KG1 (cell line): ENCODE measurements at places on chromosomes 12 and 14.

- DNase-seq, result no peak
Observed at GRCh38 chr12:75816897-75817296, 214.7 kb downstream of the PHLDA1 start.

DNA sequence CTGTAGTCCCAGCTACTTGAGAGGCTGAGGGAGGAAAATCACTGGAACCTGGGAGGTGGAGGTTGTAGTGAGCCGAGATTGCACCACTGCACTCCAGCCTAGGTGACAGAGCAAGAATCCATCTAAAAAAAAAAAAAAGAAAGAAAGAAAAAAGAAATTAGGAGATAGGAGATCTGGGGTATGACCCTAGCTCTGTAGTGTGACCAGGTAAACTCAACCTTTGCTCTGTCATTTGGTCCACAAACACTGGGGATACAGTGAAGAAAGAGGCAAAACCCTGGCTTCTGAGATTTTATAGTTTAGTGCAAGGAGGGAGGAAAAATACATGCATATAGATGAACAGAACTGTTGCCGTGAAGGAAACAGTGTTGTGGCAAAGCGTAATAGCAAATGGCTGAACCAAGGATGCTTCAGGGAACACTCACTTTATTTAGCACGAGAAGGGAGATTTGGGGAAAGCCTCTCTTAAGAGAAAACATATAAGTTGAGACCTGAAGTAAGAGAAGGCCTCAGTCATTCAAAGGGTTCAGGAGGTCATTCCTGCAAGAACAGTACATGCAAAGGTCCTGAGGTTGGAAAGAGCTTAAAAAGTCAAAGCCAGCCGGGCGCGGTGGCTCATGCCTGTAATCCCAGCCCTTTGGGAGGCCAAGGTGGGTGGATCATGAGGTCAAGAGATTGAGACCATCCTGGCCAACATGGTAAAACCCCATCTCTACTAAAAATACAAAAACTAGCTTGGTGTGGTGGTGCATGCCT lies 29.6 kb upstream of the ATXN2 start:
- DNase-seq, result no peak

- no peak for DNase-seq
Observed at GRCh38 chr12:12757121-12757520, 28.3 kb upstream of the APOLD1 start.

DNA sequence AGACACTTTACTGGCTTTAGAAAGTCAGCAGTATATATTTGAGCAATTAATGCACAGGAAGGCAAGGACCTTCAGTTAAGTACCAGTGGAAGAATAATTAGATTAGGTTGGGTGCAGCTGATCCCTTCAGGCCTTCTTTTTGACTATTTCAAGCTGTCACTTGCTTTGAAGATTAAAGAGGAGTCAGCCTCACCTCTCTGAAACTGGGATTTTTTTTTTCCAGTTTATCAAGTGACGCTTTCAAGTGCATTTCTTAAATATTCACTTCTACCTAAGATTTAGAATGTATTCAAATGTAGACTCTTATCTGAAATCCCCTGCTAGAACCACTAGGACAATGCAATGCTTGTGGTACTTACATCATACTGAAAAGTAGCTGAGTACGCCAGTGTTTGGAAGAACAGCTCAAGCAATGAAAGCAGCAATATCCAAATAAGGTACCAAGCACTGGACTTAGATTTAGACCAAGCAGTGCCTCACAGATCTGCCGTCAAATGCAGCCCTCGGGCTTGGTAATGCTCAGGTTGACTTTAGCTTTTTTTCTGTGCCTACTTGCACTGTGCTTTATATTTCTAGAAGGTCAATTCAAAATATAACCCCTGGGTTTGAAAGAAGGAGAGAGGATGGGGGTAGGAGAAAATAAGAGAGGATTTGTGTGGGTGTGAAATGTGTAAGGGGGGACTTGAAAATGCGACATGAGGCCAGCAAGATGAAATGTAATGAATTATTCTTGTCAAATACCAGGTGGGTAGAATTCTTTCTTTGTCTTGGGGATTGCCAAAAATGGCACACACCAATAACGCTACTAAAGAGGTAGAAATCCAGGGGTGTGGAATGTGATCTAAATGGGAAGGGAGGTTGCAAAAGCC lies 3.7 kb upstream of the FERMT2 start:
- DNase-seq, result no peak
